ENCODE measurements at places on chromosomes 16 and 17.

DNA sequence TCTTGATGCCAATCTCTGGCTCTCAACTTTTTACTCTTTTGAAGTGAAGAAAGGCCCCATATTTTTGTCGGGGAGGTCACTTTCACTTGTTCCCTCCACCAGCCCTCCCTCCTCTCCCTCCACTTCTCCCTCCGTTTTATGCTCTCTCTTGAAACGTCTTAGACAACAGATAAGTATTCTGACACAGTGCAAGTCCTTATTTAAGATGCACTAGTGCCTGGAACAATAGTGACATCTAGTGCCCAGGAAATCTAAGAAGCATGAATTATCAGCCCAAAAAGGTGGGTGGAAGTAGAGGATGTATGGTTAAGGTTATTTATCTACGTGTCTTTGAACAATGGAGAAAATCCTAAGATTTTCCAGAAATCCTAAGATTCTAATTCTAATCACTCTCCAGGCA lies 17.9 kb downstream of the PSME3IP1 start:
- DNase-seq: peak; percentile 83

DNA sequence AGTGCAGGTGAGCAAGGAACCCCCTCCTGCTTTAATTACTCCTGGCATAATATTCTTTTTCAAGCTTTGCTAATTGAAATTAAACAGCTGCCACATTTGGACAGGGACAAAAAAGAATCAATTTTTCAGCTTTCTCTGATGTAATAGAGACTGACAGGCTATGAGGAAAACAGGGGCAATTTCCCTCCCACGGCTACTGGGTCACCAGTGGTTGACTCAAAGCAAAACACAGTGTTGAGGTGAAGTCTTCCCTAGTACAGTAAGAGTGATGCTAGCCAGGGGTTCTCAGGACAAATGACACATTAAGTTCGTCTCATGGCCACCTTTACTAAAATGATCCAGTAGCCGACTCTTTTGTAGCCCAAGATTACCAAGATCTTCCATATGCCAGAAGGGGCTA lies 38.6 kb upstream of the PMFBP1 start:
- DNase-seq: peak; percentile 79

GRCh38 chr16:86319585-86320236 lies 190.6 kb upstream of the FOXF1 start:
- DNase-seq: peak; percentile 35

- DNase-seq: no peak
Observed at GRCh38 chr16:80350061-80350460, 190.7 kb upstream of the DYNLRB2 start.

DNA sequence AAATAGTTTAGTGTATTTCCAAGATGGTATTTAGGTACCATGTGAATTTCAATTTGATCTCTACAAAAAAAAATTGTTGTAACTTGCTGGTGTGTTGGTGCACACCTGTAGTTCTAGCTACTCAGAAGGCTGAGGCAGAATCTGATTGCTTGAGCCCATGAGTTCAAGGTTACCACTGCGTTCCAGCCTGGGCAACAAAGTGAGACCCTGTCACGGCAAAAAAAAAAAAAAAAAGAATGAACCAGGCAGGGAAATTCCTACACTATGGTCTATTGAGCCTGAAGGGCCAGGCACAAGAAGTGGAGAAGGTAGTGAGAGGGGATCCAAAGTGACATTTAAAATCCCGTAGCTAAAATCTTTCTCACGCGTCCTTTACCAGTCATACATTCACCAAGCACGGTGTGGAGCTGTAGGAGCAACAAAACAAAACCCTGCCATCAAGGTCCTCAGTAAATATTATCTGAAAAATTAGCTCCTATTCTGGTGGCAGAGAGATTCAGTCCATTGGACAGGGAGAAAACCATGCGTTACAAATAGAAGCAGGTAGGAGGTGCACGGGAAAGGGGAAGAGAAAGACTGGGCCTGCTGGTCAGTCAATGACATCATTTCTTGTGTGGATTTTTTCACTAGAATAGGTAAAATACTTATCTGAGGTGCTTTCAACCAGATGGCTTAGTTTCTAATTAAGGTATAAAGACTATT lies 27.3 kb downstream of the TXNDC11 start:
- no peak for DNase-seq

- peak; percentile 95 for DNase-seq
Observed at GRCh38 chr16:66315210-66315825, 51.2 kb upstream of the CDH5 start.

DNA sequence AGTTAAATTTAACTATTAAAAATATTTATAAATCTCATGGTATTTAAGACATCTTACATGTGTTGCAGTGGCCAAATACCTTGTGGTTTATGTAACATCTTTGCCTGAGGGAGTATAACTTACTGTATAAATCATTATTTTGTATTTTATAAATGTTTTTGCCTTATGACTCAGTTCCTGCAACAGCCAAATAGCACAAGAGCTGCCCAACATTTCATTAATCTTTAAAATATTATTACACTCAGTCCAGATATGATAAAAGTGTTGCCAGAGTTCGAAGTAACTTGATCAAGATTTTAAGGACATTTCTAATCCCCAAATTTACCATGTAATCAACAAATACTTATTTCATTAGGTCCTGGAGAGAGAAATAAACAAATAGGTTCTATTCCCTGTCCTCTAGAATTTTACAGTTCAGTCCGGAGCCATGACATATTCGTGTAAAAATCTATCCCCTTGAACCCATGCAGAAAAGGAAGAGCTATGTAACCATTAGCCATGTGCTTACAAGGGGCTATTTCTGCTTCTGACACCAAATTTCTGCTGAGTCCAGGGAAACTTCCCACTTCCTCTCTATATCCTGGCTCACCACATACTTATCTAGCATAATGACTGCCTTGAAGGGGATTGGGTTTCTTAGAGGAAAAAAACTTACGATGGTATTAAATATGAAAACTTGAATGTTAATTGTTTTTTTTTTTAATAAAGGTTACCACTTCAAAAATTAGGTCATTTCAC lies 44.0 kb downstream of the IRX6 start:
- DNase-seq: peak; percentile 51

DNA sequence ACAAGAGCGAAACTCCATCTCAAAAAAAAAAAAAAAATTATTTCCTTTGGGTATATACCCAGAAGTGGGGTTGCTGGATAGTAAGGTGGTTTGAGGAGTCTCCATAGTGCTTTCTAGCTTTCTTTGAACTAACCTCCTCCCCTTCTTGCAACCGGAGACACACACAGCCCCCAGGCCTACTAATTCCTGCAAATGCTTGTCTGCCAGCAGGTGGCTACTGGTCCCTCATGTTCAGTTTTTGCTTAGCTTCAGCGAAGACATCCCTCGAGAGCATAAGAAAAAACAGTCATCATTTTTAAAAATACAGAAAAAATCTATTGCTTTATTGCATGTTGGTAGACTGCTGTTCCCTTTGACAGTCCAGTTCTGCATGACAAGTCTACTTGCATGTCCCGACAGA lies 439.0 kb downstream of the UTP18 start:
- DNase-seq: no peak

GRCh38 chr16:84252184-84252583 lies 12.4 kb upstream of the KCNG4 start:
- no peak for DNase-seq

GRCh38 chr16:9393591-9393990 lies 302.1 kb downstream of the HAPSTR1 start:
- no peak for DNase-seq

DNA sequence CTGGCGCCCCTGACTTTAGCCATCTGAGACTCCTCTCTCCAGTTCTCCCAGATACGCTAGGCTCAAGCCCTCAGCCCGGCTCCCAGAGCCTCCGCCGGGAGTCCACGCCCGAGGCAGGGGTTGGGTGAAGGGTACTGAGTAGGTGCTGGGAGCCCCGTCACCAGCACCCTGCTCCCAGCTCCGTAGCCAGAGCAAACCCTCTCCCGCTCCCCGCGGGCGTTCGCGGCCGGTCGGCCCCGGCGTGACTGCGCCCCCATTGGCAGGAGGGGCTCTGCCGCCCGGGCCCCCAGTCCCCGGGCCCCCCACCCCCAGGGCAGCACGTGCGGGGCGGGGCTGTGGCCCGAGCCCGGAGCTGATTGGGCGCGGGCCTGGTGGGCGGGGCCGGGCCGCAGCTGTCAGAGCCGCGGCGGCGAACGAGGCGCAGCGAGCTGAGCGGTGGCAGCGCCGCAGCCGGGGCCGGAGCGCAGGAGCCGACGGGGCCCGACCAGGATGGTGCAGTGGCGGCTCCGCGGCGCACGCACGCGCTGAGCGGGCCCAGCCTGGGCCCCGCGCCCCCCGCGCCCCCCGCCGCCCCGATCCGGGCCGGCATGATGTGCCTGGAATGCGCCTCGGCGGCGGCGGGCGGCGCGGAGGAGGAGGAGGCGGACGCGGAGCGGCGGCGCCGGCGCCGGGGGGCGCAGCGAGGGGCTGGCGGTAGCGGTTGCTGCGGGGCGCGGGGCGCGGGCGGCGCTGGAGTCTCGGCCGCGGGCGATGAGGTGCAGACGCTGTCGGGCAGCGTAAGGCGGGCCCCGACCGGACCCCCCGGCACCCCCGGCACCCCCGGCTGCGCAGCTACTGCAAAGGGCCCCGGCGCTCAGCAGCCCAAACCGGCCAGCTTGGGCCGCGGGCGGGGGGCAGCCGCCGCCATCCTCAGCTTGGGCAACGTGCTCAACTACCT lies at the start of gene SPNS2:
Gene SPNS2, plus strand, starts transcription at position 421 of the 937 bp plus-strand sequence. Its CDS starts 167 bp downstream, at position 588.
- peak; percentile 83 for DNase-seq

- DNase-seq: no peak
Observed at GRCh38 chr17:61444075-61444474, 8.1 kb upstream of the TBX4 start.

DNA sequence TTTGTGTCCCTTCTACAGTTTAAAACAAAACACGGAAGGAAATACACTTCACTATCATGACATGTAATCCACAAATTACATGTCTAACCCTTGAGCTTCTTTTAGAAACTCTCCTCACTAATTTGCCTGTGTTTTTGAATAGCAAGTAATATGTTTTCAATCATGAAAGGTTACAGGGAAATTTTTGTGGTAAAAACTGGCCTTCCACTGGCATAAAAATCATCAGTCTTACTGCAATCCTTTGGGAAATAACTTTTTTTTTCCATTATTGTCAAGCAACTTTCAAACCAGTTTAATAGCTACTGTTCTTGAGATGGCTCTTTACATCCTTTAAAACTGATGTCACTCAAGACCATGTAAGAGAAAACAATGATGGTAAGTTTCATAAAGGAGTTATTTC lies 27.0 kb downstream of the MYO1D start:
- DNase-seq: no peak

DNA sequence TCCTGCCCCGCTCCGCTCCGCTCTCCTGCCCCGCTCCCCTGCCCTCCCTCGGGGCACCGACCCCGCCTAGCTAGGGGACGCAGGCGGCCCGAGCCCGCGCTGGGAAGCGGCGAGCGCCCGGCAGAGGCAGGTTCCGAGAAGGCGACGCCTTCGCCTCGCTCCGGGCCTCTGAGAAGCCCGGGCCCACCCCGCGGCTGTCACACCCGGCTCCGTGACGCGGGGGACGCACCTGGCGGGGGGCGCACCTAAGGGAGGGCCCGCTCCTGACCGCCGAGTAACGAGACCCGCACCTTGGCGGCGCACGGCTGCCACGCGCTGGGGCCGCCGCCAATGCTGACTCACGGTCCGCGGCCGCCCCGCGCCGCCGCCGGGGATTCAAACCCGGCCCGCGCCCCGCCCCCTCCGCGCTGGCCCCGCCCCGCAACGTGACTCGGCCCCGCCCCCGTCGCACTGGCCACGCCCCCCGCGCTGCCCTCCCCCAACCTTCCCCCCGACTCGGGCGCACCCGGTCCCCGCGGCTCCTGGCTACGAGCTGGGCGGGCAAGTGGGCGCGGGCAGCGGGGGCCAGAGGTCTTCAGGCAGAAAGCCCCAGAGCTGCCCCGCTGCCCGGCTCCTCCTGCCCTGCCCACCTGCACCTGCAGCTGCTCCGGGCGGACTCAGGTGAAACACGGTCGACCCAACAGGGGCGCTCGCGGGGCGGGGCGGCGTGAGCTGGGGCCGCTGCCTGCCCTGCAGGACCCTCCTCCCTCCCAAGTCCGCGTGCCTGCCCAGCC lies 27.8 kb downstream of the GNPTG start:
- peak; percentile 70 for DNase-seq

- peak; percentile 86 for DNase-seq
Observed at GRCh38 chr17:39653662-39654331, 11.4 kb upstream of the TCAP start.

Measured in eye (tissue), 1 donor.